Activated naive CD8-positive, alpha-beta T cell treated with anti-CD3 and anti-CD28 coated beads, Interleukin-2, amount 10 ng/mL, durations not matched to agents 7 days and 5 days (primary cell): ENCODE measurements at places on chromosomes 6 and 20. TPM values are rescaled to one million over a fixed set of nuclear protein-coding genes. Genes with fewer than 3 reads are reported as not detected.

The NMBR gene
- total RNA-seq = not detected

- no peak for DNase-seq
- H3K4me1 ChIP-seq = peaks cover 2% of the 10 kb centered on the region
Observed at GRCh38 chr6:44590471-44590870, 203.0 kb downstream of the CDC5L start.

DNA sequence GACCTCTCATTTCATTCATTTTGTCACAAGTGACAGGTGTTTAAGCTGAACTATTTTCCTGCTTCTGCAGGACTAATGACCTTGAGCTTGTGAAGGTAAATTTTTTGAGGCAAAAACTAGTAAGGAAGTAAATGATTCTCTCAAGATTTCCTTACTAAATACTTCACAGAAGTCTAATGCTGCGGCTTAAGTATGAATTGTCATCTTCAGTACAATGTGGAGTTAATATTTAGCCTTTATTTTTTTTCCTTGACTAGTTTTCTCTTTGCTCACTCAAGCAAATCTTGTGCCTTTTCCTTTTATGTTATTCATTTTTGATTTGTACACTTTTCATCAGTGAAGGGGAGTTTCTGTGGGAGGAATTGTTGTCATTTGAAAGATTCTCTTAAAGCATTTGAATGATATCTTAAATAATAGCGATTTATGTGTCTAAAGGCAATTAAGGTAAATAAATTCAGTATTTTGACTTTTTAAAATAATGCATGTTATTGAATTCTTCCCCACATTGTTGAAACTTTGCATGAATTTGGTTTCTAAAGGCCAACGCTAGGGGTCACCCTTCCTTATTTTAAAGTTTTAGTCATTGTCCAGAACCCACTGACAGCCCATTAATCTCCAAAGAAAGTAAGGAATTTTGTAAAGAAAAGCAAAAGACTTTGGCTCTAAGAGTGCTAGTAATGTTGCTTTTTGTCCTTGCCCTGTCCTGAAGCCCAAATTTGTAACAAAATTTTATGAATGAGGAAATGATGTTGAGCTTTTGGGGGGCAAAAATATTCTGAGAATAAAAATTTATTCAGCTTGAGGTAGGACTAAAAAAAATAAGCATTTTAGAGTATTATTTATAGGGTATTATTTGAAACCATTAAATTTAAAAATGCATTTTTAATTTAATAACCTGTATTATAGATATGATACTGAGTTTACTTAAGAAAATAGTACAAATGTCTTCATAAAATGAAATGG, 157.4 kb upstream of the LAMA2 start:
- DNase-seq = no peak
- H3K4me1 ChIP-seq = no peaks in the 10 kb centered on the region
- H3K27ac ChIP-seq = no peak overlapping the region
- peaks cover 24% of the 10 kb centered on the region for H3K27me3 ChIP-seq

GRCh38 chr6:101163611-101164010, 229.9 kb upstream of the GRIK2 start:
- no peaks in the 10 kb centered on the region for H3K4me1 ChIP-seq
- no peak overlapping the region for H3K4me3 ChIP-seq
- no peak overlapping the region for H3K27ac ChIP-seq
- no peaks in the 10 kb centered on the region for H3K36me3 ChIP-seq
